ENCODE measurements at places on chromosomes 5 and 9.

- DNase-seq: peak; percentile 12
Measured at GRCh38 chr9:120625222-120625621, 45.3 kb upstream of the CDK5RAP2 start.

- peak; percentile 59 for DNase-seq
Measured at GRCh38 chr5:44365345-44365744, 23.9 kb downstream of the FGF10 start.

DNA sequence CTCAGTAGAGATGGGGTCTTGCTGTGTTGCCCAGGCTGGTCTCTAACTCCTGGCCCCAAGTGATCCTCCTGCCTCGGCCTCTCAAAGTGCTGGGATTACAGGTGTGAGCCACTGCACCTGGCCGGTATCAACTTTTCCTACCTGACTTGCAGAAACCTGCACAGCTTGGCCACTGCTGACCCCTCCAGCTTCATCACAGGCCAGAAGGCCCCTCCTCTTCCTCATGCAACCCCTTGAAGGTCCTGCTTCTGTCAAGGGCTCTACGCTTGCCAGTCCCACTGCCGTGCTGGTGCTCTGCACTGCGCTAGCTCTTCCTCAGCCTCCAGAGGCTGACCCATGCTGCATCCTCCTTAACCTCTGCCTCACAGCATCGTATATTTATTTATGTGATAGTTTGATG lies 32.5 kb upstream of the RNU6ATAC start:
- no peak for DNase-seq

DNA sequence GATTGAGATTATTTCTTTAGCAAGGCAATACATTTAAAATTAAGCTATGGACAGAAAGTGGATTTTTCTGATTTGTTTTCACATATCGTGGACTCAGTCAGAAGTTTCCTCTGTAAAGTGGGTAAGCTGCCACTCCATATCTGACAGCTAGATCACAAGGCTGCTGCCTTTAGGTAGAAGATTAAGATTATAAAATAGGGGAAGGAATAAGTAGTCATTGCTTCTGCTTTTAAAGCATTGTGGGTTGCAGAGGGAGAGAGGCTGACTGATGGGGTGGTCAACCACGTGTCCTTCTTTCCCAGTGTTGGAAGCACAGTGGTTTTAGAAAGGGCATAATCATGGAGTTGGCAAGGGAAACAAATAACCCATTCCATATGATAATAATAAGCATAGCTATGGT lies 74.3 kb upstream of the MOCS2 start:
- no peak for DNase-seq

- peak; percentile 50 for DNase-seq
Measured at GRCh38 chr5:120872297-120872696, 408.2 kb downstream of the PRR16 start.

- peak; percentile 87 for DNase-seq
Measured at GRCh38 chr9:110911659-110912418, 126.4 kb downstream of the LPAR1 start.

DNA sequence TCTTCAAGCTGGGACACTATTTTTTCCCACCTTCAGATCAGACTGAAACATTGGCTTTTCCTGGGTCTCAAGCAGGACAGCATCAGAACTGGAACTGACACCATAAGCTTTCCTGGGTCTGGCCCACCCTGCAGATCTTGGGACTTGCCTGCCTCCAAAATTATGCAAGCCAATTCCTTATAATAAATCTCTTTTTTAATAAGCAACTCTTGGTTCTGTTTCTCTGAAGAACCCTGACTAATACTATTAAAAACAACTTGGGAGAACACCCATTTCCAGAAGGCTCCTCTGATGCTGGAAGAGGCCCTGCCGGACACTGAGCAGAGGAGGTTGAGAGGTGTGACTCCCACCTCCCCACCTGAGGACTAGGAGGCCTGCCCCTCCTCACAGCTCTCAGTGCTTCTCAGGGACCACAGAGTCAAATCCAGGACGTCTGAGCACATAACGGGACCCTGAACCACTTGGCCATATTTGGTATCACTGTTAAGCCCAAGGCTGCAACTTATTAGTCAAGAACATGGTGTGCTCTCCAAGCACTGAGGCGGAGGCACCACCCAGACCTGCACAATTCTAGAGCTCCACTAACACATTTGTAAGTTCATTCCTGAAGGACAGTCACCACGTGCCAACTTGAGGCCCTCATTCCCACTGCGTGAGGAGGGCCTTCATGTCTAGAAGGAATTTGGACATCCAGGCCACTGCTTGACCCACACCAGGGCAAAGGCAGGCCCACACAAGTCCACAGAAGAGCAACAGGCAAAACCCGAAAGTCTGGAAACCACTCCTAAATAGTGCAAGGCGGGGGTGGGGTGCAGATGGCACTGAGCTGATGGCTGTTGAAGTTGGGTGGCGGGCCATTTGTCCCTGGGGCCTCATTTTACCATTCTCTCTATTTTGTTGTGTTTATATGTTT lies 9.5 kb downstream of the SHC3 start:
- DNase-seq: no peak

DNA sequence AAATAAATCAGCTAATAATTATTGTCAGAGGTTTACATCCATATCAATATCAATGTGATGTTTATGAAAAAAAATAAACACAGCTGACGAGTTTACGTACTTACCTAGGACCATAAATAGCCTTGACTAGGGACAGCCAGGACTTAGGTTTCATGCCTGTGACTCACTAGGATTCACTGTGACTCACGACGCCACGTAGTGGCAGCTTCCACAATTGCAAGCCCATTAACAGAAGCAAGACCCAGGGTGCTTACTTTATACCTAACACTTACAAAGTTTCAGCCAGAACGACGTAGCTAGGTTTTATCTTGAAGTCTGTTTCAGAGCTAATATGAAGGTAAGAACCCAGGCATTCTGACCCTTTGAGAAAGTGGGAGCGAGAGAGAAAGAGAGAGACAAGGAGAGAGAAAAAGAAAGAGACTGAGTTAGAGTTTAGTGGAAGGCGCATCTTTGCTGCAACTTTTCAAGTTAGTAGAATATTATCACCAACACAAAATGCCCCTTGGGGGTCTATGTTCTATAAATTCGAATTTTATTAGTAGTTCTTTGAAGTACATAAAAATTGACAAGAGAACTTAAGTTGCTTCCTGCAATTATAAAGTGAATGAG lies 191.2 kb downstream of the GNA14 start:
- peak; percentile 86 for DNase-seq

GRCh38 chr9:122371846-122372245 lies 1.0 kb downstream of the PTGS1 start:
- no peak for DNase-seq

DNA sequence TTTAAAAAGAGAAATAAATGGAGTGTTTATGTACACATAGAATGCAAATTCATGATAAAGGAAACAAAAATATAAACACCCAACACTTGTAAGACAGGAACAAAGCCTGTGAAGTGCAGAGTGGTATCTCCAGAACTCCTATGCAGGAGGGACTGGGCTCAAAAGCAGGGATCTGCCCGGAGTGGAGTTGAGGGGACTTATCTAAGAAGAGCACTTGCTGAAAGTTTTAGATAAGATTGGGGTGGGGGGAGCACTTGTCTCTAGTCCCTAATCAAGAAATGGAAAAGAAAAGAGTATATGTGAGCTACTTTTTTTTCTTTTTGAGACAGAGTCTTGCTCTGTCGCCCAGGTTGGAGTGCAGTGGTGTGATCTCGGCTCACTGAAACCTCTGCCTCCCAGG lies 840.4 kb downstream of the MAT2B start:
- DNase-seq: no peak

Measured in AG10803 (cell line).